ENCODE measurements at places on chromosomes 11 and 22.

GRCh38 chr11:62048100-62048499 is 75.7 kb upstream of the INCENP start:
- DNase-seq: no peak

DNA sequence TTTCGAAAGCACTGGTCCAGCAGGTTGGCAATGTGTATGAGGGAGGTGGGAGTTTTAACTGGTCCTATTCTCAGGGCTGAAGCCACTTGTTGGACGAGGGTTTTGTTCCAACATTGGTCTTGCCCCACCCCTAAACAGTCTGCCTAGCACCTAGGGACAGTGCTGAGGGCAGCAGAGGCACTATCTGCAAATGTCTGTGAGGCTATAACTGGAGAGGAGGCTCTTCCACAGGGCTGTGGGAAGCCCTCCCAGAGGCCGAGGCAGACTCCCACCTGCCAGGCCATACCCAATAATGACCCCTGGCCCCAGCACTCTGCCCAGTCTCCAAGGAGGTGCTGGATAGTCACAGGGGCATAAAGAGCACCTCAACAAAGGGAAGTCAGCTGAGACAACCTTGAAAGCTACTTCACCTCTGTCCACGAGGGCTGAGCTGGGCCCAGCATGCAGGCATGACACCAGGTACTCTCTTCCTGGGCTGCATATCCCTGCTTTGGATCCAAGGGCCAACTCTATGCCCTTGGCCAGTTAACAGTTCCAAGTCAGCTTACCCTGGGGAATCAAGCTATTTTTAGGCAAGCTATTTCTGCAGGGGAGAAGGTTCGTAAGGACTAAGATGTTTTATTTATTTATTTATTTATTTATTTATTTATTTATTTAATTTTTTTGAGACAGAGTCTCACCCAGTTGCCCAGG is 40.2 kb upstream of the SLC25A1 start:
- no peak for DNase-seq

- peak; percentile 81 for DNase-seq
Measured at GRCh38 chr11:7677071-7677470, 3.8 kb upstream of the CYB5R2 start.

- peak; percentile 66 for DNase-seq
Measured at GRCh38 chr11:35047769-35048168, 91.2 kb upstream of the CD44 start.

- no peak for DNase-seq
Measured at GRCh38 chr11:27771516-27771915, 71.3 kb upstream of the BDNF start.

- no peak for DNase-seq
Measured at GRCh38 chr22:33919391-33920196, 682 bp downstream of the LARGE1 start.

DNA sequence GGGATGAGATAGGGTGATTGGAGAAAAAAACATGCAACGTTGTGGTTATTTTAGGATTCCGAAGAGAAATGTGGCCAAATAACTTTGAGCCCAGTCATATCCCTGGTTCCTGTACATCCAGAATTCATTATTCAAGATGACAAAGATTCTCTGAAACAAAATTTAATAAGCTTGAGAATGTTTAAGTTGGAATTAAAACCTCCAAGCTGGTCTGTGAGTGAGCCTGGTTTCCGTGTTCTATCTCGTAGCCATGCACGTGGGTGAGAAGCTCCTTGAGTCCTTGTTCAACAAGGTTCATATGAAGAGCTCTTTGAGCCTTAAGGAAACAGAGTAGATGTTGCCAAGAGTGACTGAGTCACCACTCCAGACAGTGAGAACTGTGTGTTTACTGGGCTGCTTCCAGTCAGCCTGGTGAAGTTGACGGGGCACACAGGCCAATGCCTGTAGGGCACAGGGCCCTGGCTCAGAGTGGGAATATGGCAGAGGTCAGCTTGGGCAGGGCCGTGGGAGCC is 206.5 kb downstream of the NAV2 start:
- DNase-seq: no peak

DNA sequence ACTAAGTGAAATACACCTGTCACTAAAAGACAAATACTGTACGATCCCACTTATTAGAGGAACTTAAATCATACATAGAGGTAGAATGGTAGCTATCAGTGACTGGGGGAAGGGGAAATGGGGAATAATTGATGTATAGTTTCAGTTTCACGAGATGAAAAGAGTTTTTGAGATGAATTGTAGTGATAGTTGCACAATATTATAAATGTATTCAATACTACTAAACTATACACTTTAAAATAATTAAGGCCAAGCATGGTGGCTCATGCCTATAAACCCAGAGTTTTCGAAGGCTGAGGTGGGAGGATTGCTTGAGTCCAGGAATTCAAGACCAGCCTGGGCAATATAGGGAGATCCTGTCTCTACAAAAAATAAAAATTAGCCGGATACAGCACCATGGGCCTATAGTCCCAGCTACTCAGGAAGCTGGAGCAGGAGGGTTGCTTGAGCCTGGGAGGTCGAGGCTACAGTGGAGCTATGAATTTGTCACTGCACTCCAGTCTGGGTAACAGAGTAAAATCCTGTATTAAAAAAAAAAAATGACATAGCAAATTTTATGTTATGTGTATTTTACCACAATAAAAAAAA is 40.4 kb downstream of the SERPIND1 start:
- DNase-seq: no peak
